Left kidney (tissue), 8 donors: ENCODE measurements at places on chromosomes 2 and 18.

DNA sequence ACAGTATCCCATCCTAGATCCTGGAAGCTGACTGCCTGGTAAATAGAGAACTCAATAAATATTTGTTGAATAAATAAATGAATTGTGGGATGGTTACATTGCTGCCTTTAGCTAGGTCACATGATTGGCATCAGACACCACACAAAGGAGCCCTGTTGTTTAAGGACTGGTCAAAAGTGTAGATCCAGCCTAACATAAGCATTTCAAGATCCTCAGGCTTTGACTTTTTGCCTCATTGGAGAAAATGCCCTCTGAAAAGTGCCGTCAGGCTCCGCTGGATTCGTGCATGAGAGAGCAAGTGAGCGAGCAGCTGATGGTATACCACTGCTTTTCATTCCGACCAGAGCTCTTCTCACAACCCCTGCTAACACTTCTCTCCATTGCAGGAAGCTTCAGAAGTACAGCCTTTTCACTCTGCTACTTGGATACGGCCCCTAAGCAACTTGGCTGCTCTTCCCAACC is 1.3 kb upstream of the ZNF24 start:
- DNase-seq, result peak; percentile 66

DNA sequence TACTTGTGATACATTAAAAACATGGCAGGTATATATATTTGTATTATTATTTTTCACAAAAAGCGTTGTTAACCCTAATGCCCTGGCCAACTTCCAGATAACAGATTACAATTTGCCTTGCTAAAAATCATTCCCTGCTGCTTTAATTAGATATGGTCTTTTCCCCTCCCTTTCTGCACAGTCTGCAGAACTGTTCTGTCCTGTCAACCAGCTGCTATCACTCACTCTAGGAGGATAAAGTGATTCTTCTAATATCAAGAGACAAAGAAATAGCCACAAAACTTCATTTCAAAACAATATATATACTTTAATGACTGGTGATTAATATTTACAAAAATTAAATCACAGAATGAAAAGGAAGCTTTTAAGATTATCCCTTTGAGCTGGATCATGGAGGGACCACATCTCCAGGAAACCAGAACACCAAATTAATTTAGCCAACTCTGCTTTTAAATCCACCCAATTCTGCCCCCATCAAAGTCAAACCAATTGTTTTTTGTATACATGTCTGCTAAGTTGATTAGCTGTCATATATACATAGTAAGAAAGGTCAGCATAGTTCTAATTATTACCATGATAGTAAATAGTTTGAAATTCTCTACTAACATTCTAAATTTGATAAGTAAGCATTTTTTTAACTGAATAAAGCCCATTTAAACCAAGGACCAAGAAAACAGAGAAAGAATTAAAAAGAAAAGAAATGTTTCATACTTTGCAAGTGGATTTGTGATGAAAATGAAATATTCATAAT is 55.7 kb downstream of the RND3 start:
- DNase-seq, result no peak

DNA sequence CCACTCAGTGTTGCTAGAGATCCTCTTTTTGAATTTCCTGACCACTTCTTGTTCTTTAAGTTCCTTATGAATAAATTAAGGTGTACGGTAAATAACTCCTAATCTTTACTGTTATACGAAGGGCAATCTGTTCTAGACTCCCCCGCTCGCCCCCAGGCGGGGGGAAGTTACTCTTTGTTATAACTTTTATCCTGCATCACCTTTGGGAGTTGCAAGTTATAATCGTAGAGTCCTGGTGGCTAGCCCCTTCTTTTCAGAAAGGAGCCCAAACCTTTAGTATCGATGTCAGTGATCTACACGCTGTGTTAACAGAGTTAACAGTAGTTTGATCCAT is 652 bp downstream of the GCA start:
- DNase-seq, result no peak

- DNase-seq, result no peak
These were observed 271.8 kb downstream of the NEDD4L start for GRCh38 chr18:58315739-58316215.

DNA sequence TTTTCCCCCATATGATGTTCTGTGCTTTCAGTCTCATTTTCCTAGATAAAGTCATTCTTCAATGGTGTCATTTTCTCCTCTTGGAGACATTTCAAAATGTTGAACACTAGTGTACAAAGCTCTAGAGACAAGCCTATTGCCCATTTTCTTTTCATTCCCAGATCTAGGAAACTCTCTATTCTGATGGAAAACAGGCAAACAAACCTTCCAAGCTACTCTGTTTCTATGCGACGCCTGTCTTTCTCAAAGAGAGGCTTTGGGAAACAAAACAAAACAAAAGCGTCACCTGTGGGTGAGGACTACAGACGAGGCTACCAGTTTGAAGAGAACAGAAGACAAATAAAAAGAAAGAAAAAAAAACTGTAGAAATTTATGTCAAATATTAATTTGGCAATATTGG is 311.0 kb downstream of the CBLN2 start:
- DNase-seq, result no peak

DNA sequence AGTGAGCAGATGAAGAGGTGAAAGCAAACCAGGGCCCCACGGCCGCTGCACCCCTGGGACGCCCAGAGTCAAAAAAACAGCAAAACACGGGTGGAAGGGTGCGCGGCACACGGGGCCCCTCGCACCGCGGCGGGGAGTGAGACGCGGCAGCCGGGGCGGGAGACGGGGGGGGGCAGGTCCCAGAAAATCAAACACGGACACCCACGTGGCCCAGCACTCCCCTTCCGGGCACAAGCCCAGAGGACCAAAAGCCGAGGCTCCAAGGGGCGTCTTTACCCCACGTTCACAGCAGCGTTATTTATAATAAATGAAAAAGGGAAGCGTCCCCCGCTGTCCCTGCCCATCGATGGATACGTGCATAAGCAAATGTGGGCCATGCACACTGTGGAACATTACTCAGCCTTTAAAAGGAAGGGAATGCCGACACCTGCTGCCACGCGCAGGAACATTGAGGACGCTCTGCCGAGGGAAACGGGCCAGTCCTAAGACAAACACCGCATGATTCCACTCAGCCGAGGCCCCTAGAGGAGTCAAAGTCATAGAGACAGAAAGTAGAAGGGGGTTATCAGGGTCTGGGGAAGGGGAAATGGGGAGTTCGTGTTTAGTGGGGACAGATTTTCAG is 677 bp upstream of the COPS9 start:
- no peak for DNase-seq

DNA sequence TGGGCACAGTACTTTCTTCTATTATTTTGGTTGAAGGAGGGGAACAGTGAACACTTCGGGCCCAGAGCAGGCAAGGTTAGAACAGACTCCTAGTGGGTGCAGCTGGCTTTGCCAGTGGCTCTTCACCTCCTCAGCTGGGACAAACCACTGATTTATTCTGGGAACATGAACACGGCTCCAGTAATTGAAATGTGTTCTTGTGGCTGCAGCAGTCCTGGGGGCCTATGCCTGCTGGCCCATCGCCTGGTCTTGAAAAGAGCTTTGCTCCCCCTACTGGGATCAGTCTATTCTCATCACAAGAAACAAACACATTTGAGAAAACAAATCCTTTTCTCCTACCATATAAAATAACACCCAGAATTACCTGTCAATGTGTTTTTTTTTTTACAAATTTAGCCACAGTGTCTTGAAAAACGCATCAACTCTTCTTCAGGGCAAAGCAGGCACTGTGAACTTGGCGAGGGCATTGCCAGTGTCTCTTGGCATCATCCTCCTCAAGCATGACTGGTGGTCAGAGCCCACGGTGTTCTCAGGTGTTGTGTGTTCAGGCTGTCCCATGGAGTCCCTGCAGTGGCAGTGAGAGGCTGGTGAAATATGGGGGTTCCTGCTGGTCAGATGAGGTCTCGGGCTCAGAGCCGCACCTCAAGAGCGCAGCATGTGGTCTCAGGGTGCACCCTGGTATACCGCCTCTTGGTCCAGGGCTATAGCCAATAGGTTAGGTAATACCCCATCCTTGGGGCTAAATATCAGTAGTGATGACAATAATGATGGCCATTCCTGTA is 51.3 kb downstream of the RNF144A start:
- no peak for DNase-seq

DNA sequence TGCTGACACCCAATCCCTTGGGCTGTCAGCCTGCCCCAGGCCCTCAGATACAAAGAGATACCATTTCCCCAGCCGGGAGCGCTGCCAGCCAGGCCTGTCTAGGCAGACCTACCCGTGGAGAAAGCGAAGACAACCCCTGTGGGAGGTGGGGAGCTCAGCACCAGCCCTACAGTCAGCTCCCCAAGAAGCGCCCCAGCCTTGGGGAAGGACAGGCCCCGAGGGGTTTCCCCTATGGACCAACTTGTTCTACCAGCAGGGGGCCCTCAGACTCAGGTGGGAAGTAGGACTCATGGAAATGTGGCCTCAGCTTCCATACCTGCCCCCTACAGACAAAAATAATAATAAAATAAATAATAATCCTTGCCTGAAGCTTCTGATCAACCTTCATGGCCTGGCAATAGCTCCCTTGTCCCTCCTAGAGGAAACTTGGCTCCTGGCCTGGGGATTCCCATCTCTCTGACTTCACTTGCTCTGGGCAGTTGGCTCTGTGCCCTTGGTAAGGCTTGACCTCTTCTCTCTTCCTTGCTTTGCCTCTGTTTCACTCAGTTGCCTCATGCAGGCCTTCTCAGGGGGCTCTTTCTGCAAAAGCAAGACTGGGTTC is 7.0 kb downstream of the SLC35F6 start:
- no peak for DNase-seq

- DNase-seq, result peak; percentile 8
These were observed 770 bp downstream of the ZNF396 start for GRCh38 chr18:35376393-35376741.

- no peak for DNase-seq
These were observed 143.7 kb upstream of the TTC39C start for GRCh38 chr18:23870676-23871380.

DNA sequence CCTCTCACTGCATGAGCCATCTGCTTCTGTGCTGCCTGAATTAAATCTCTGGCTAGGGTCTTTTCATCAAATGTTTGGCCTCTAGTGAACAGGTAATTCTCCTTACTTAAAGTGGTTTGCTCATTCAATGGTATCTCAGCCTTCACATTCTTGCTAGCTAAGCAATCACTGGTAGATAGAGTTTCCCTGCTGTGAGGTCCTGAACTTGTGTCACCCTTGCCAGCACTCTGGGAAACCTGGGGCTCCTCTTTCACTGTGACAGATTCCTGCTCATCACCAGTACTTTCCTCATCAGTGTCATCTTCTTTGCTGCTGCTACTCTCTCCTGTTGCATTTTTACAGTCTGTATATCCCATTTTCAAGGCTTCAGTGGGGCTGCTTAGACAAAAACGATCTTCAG is 69.1 kb upstream of the DTNB start:
- no peak for DNase-seq

DNA sequence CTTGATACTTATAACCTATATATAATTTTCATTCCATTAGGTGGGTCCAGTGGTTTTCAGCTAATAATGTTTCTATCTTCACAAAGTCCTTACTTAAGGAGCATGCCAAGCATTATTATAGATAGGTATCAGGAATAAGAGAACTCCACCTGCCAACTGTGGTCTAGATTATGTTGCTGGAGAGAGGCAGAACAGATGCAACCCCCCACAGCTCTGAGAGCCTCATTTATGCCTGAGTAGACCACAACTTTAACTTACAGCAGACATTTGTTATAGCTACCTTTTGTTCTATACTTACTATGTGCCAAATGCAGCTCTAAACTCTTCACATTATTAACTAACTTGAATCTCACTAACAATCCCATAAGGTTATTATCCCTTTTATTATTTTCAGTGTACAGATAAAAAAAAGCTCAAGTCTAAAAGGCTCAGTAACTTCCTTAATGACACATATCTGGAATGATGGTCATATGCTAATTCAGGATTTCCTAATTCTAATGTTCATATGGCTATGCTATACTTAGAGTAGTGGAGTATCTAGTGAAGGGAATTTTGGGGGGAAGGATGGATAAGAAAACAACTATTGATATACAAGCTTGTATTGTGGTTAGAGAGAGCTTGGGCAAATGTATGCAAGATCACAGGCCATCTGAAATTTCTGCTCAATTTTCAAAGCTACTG is 119.1 kb upstream of the RND3 start:
- no peak for DNase-seq

GRCh38 chr2:10786240-10786982 is 26.2 kb downstream of the PDIA6 start:
- no peak for DNase-seq

DNA sequence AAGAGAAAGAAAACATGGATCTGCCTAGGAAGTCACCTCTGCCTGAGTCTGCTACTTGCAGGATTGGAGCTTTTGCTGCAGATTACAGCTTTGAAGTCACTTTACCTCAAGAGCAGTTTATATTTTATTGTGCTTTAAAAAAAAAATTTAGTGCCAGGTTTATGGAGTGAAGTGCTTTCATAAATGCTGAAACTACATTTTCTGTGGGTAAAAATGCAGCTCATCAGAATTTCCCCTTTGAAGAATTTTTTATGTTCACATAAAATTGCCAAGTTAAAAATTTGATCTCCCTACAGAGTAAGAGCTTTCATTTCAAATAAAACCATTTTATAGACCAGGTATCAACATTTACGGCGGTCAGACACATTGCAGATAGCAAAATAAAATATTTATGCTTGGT is 25.2 kb downstream of the BCL2L11 start:
- DNase-seq, result no peak

GRCh38 chr2:29922605-29923004 is 1.2 kb upstream of the ALK start:
- DNase-seq, result no peak
